ENCODE measurements at places on chromosomes 2 and 18. TPM values are rescaled to one million over a fixed set of nuclear protein-coding genes. Genes with fewer than 3 reads are reported as not detected.

The GKN2 gene
- total RNA-seq = not detected

DNA sequence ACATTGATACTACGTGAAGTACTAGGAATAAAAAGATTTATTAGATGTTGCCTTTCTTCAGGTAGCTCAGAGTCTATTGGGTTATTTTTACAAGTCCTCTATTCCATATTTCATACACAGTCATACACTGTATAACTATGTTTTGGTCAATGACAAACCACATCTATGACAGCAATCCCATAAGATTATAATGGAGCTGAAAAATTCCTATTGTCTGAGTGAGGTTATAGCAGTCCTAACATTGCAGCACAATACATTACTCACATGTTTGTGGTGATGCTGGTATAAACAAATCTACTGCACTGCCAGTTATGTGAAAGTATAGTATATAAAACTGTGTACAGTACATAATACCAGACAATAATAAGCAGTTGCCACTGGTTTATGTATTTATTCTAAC lies 595.1 kb downstream of the MBD2 start:
- no peak for DNase-seq

- no peak for DNase-seq
Observed at GRCh38 chr2:158205215-158205614, 103.5 kb downstream of the UPP2 start.

The AUP1 gene
- total RNA-seq = 98.5 TPM

The KCNG2 gene
- not detected for total RNA-seq

The BMPR2 gene
- 74.6 TPM for total RNA-seq

The ASPRV1 gene
- total RNA-seq = 1.7 TPM

The GPR35 gene
- total RNA-seq = 1.6 TPM
